ENCODE measurements at places on chromosomes 7 and 10. TPM values are rescaled to one million over a fixed set of nuclear protein-coding genes. Genes with fewer than 3 reads are reported as not detected.

GRCh38 chr10:43640603-43641002, 8.1 kb downstream of the ZNF32 start:
- no peaks in the 10 kb centered on the region for H3K4me1 ChIP-seq
- H3K4me3 ChIP-seq = no peak overlapping the region
- H3K27me3 ChIP-seq = no peaks in the 10 kb centered on the region
- no peak overlapping the region for H3K27ac ChIP-seq
- H3K36me3 ChIP-seq = peaks cover 36% of the 10 kb centered on the region
- no peak for DNase-seq

- H3K27me3 ChIP-seq = no peaks in the 10 kb centered on the region
- no peak for DNase-seq
- no peaks in the 10 kb centered on the region for H3K36me3 ChIP-seq
- no peaks in the 10 kb centered on the region for H3K4me1 ChIP-seq
These were observed 56.1 kb upstream of the ELMO1 start for GRCh38 chr7:37504801-37505200.

- H3K27me3 ChIP-seq = no peaks in the 10 kb centered on the region
- H3K36me3 ChIP-seq = no peaks in the 10 kb centered on the region
- no peak overlapping the region for H3K27ac ChIP-seq
- no peak overlapping the region for H3K4me3 ChIP-seq
- H3K4me1 ChIP-seq = no peaks in the 10 kb centered on the region
These were observed 168.0 kb upstream of the AHR start for GRCh38 chr7:17130281-17131059.

DNA sequence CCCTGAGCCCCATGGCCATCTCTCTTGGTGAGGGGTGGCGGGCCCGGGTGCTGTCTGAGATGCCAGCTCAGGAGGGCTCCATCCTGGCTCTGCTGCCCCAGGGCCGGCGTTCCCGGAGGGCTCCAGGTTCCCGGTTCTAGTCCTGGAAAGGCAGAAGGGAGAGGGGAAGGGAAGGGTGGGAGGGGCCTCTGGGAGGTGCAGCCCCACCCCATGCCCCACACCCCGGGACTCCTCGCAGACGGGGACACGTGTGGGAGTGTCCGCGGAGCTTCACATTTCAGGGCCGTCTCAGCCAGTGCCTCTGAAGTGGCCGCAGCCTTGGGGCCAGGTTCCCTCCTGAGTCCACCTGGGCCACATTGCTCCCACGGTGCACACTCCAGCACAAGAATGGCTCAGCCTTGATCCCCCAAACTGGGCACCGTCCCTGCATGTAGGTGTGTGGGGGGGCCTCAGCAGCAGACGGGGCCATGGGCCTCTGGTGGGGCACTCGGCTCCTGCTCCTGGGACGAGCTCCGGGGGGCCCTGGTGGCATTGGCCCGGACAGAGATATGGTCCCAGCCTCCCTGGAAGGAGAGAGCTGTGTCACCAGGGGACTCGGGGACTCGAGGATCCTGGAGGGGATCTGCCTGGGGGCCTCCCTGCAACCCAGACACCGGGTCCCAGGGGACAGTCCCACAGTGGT, 5.8 kb downstream of the BHLHA15 start:
- H3K36me3 ChIP-seq = no peaks in the 10 kb centered on the region
- no peak for DNase-seq
- no peak overlapping the region for H3K4me3 ChIP-seq
- no peaks in the 10 kb centered on the region for H3K27me3 ChIP-seq
- H3K27ac ChIP-seq = no peak overlapping the region

The KCNIP2 gene
- 4.7 TPM for total RNA-seq

The ANKRD22 gene
- not detected for total RNA-seq

The VIPR2 gene
- total RNA-seq = 3.1 TPM

Measured in H1 (cell line).